Placental epithelial cell (primary cell): ENCODE measurements at places on chromosomes 1 and 21. TPM values are rescaled to one million over a fixed set of nuclear protein-coding genes. Genes with fewer than 3 reads are reported as not detected.

The ZMYND12 gene
- 1.8 and 6.3 TPM in 2 replicates for total RNA-seq

The CRYZ gene
- total RNA-seq, result 58.3 and 58.5 TPM in 2 replicates

The LCE2B gene
- total RNA-seq, result not detected in 2 replicates

The CGN gene
- total RNA-seq, result 2.0 and 2.7 TPM in 2 replicates

The PLA2G2D gene
- not detected in 2 replicates for total RNA-seq

The ANGPTL3 gene
- total RNA-seq, result not detected in 2 replicates

The CRP gene
- total RNA-seq, result under 0.01 TPM in 1 of 2 replicates, not detected in the other

The CSRP1 gene
- 197 and 568 TPM in 2 replicates for total RNA-seq

The TRIM63 gene
- 0.11 and 13.0 TPM in 2 replicates for total RNA-seq

The RNF186 gene
- not detected in 2 replicates for total RNA-seq

The RCC2 gene
- 113 and 130 TPM in 2 replicates for total RNA-seq

The STUM gene
- total RNA-seq, result not detected in 2 replicates

The DMRTA2 gene
- total RNA-seq, result not detected in 2 replicates

The ATP1A4 gene
- total RNA-seq, result 2.4 and 13.0 TPM in 2 replicates
